ENCODE measurements at places on chromosomes 1 and 21.
A peak's percentile ranks its signal among the peaks of the same experiment; 100 is the strongest.

- DNase-seq: no peak
These were observed 24.3 kb downstream of the USP48 start for GRCh38 chr1:21758614-21759013.

GRCh38 chr1:170807432-170807831 is 127.9 kb upstream of the MROH9 start:
- peak; percentile 33 for DNase-seq

GRCh38 chr1:199297887-199298286 is 659.0 kb downstream of the PTPRC start:
- no peak for DNase-seq

DNA sequence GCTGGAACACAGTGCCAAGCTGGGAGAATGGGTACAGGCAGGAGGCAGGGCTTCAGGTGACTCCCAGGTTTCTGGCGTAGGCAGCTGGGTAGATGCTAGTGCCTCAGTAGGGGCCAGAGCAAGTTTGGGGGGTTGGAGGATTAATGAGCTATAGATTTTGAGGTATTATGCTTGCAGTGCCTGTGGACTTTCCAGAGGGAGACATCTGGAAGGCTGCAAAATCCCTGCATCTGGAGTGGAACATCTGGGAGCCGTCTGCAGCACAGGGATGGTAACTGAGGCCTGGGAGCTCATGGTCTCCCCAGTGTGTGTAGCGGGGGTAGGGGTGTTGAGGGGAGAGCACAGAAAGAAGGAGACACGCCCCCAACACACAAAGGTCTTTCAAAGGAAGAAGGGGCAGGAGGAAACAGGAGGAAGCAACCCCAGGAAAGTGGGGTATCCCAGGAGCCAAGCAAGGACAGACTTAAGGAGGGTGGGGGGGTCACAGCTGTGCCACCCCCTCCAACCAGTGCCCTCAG is 2.2 kb upstream of the PDZK1IP1 start:
- no peak for DNase-seq

DNA sequence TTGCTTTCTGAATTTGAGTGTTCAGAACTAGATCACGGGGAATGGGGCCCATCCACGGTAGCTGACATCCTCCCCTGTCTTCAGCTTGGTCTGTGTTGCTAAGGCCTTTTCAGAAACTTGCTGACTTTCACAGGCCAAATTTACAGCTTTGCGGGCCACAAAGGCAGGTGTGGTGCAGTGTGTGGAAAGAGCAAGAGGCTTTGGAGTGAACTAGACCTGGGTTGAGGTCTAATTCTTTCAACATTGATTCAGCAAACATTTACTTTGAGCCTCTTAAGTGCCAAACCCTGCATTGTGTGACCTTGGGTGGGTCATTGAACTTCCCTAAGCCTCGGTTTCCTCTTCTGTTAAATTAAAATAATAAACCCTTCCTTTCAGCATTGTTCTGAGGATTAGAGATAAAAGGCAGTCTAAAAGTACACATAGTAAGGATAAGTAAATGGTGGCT is 24.3 kb downstream of the STPG1 start:
- DNase-seq: no peak

GRCh38 chr1:154316704-154317103 is 4.2 kb upstream of the AQP10 start:
- no peak for DNase-seq

DNA sequence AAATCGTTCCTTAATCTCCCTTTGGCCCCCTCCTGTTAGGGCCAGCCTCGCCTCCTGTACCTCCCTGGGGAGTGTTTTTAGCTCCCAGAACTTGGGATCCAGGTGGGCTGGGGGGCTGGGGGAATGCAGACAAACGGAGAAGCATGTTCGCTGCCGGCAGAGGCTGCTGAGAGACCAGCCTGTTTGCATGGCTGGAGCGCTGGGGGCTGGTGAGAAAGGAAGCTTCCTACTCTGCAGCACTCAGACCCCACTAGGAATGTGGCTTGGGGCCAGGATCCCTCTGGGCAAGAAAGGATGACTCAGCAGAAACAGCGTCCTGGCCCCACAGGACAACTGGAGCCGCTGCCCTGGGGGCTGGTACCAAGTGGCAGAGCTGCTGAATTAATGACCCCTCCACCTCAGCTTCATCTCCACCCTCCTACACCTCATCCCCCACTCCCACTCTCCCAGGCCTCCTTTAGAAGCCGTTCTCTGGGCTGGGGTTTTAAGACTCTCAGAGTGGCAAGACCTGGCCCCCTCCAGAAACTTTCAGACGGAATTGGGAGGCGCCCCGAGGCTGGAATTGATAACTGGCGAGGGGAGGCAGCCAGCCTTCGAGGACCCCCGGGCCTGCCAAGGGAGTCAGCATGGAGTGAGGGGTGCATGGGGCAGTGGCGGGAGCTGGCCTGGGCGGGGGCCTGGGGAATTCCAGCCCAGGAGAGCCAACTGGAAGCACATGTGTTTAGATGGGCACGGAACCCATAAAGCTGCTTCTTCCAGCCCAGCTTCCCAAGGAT is 28.5 kb upstream of the EPS8L3 start:
- peak; percentile 87 for DNase-seq

- DNase-seq: no peak
These were observed 3.0 kb upstream of the ACKR1 start for GRCh38 chr1:159201642-159202041.

Measured in brain pericyte (primary cell).